ENCODE measurements at places on chromosomes 2 and 18. TPM values are rescaled to one million over a fixed set of nuclear protein-coding genes. Genes with fewer than 3 reads are reported as not detected.

DNA sequence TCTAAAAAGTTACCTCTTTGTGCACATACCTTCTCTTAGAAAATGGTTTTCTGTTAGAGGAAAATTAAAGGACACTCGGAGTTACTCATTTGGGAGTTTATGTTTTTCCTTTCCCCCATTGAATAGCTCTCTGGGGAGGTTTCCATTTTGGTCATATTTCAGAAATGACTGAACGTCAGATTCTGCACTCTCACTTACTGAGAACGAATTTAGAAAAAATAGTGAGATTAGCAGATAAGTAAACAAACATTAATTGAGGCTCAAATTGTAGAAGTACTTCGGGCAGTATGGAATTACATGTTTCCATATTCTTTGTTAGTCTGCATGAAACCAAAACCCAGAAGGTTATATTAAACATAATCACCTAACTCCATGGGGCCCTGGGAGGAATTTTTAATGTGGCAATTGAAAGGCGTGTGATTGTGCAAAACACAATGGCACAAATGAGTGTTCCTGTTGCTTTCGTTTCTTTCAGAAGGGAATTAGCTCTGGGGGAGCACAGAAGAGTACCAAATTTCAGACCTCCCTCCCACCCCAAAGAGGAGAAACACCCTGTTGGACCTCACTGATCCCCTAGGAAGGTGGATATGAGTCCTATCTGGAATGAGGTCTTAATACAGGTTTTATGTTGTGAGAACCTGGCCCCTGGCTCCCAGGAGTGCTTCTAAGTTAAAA is 212.3 kb downstream of the BCL2 start:
- no peak for DNase-seq

DNA sequence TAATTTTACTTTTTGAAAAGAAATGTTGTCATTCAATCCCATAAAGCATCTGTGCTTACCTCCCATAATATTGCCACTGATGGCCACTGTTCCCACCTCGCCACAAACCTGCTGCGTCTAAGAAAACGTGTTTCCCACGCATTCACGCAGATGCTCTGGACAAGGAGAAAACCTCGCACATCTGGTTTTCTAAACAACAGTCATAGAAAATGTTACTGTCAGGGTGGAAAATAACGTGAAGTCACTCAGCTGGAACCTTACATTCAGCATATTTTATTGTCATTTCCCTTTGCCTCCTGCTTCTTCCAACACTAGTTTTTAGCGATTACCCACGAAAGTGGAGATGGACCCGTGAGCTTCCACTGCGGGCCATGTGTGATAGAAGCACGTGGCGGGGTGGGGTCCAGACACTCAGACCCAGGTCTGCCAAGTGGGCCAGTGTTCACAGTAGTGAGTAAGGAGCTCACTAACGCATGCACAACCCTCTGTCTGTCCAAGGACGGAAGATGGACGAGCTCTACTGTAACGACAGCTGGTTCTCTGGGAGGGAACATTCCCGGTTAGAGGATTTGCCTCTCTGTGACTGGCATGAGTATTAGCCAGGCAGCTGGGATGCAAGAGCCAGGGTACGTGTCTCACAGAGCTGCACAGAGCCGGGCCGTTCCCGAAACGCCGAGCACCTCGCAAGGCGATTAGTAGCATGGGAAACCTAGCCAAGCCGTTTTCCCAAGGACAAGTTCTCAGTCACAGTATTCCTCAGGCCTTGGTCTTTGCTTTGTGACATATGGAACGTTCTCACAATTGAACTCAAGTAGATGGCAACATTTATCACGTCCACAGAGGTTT is 94.5 kb downstream of the MTCL1 start:
- DNase-seq, result no peak

DNA sequence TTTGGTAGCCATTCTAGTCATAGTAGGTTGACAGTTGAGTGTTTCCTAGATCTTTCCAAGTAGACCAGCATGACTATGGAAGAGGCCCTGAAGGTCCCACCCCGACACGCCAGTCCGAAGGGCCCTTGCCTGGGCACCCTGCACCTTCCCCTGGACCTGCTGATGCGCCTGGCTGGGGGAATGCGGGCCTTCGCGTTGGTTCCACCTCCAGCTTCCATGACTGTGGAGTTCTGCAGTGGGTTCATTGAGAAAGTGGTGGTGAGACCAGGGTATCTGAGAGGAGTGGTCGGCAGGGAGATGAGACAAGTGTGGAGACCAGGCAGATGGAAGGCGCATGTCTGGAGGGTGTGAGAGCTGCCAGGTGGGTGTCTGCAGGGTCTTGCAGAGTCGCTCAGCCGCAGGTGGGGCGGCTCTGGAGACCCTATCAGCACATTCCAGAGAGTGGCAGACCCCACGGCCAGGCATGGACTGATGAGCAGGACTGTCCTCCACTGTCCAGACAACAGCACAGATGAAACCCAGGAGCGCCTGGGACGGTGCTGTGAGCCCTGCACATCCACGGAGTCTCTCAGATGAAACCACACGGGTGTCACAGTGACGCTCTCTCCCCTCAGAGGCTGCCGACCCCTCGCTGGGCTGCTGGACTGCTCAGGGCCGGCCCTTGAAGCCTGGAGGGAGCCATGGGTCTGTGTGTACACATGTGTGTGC is 182.5 kb upstream of the HDAC4 start:
- no peak for DNase-seq

DNA sequence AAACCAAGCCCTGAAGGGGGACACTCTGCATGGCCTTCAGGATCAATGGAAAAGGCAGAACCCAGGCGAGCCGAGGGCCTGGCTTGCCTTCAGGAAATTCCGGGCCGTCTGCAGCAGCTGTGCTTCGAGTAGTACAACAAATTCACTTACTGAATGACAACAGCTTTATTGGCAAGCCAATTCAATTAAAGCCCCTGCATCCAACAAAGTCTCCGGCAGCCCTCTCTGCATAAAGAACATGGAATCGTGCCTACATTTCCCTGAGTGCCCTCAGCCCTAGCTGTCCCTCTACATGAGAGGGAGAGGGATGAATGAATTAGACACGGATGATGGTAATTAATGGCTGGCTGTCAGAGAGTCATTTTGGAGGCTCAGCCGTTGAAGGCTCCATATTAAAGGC is 189.0 kb downstream of the BCL11A start:
- DNase-seq, result no peak

GRCh38 chr2:142588269-142588668 is 289.2 kb upstream of the KYNU start:
- DNase-seq, result no peak

- no peak for DNase-seq
Observed at GRCh38 chr2:9483107-9483506, 8.8 kb downstream of the IAH1 start.

- DNase-seq, result no peak
Observed at GRCh38 chr2:58871469-58872142, 630.5 kb upstream of the FANCL start.

GRCh38 chr18:78071166-78071710 is 821.6 kb downstream of the GALR1 start:
- no peak for DNase-seq

DNA sequence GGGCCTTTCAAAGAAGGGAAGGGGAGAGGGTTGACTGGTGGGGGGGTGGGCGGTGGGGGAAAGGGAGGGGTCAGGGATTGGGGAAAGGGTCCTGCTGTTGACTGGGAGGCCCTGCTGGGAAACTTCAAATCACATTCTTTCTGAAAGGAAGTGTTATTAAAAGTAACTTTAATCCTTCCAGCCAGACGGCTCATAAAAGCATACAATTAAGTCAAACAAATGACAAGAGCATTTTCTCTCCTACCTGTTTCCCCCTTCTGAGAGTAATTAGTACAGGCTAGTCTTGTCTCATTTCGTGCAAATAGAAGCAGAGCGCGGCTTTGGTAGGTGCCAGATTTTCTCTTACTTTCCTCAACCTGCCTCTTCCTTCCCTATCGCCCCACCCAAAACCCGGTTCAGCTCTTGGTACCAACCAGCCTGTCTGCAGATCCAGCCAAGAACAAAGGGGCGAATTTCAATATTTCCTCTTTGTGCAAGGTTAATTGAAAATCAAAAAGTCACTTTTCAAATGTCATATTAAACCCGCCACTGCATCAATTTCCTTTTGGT is 2112.6 kb upstream of the PIK3C3 start:
- DNase-seq, result no peak

DNA sequence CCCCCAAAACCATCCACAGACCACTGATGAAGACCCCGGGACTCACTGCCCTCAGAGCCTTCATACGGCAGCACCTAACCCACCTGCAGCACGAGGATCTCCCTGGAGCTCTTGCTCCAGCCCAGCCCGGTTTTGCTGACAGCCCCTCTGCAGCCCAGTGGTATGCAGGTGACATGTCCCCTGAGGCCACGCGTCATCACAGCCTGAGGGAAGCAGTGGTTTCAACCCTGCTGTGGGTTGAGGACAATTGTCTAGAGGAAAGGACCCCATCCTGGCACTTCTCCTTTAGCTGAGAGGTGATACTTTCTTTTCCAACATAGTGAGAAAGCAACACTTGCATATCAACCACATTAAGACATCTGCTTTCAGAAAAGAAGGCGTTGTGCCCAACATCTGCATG is 134.0 kb downstream of the SEPTIN10 start:
- DNase-seq, result no peak

DNA sequence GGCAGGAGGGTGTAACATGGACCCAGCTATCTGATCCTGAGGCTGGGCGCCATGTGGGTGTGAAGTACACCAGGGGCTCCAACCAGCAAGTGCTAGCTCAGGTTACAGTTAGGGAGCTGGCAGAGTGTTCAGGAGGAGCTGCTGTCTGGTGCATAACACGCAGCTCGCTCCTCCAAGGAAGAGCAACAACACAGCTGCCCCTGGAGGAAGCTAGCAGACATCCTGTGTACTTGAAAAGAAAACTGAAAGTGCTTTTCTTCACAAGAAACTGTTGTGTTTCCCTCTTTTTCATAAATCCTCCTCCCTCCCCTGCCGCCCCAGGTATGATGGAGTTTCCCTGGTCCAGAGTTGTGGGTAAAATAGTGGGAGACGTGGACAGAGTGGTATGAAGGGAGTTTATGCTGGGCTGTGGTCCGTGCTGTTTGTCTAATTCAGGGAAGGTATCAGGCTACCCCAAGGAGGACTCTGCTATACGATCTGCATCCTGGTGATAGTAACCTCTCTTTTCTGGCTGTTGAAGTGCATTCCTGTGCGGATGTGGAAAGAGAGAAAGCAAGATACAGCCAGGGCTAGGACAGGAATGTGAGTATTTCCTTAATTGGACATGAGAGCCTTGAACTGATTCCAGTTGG is 6.1 kb upstream of the LBH start:
- peak; percentile 62 for DNase-seq

- DNase-seq, result no peak
Observed at GRCh38 chr2:104825124-104825865, 28.6 kb upstream of the POU3F3 start.

- no peak for DNase-seq
Observed at GRCh38 chr2:213733893-213734292, 449.6 kb downstream of the SPAG16 start.

- DNase-seq, result no peak
Observed at GRCh38 chr2:26168785-26169184, 4.1 kb upstream of the GAREM2 start.

- DNase-seq, result no peak
Observed at GRCh38 chr18:43341014-43341413, 63.7 kb upstream of the SYT4 start.

Gene TCF23
- not detected for total RNA-seq

Gene SAG
- 0.27 TPM for total RNA-seq

Gene CPSF3
- total RNA-seq, result 78.1 TPM

Gene STAT4
- 52.6 TPM for total RNA-seq

Gene OTOS
- total RNA-seq, result not detected

Gene SIX2
- total RNA-seq, result not detected

Gene ANKAR
- total RNA-seq, result 3.4 TPM

Gene ITPRIPL1
- total RNA-seq, result 30.2 TPM

Gene SCYGR2
- not detected for total RNA-seq

Gene EVA1A
- total RNA-seq, result not detected
